ENCODE measurements at places on chromosomes 5 and 9.

DNA sequence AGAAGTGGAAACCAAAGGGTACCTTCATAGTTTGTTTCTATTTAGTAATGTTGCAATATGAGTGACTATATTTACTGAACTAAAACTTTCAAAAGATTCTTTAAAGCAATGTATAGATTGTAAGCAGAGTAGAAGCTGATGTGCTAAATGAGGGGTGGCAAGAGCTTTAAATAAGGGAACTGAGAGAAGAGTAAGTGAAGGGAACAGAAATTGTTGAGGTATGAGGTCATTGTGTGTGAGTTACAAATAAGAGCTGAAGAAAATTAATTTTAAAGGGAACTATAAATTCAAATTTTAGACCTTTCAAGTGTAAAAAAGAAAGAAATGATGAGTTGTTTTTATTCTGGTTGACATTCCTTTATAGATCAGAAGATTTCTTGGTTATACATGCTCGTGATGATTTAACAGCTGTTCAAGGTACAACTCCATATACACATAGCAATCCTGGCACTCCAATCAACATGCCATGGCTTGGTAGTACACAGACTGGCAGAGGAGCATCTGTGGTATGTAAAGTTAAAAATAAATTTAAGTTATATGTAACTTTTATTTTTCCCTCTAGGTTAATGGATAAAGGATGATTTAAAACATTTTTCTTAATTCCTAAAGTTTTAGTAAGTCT is 135.1 kb upstream of the TNFAIP8 start:
- no peak for DNase-seq

GRCh38 chr5:149667829-149668330 is 62.2 kb upstream of the PPARGC1B start:
- DNase-seq, result no peak

DNA sequence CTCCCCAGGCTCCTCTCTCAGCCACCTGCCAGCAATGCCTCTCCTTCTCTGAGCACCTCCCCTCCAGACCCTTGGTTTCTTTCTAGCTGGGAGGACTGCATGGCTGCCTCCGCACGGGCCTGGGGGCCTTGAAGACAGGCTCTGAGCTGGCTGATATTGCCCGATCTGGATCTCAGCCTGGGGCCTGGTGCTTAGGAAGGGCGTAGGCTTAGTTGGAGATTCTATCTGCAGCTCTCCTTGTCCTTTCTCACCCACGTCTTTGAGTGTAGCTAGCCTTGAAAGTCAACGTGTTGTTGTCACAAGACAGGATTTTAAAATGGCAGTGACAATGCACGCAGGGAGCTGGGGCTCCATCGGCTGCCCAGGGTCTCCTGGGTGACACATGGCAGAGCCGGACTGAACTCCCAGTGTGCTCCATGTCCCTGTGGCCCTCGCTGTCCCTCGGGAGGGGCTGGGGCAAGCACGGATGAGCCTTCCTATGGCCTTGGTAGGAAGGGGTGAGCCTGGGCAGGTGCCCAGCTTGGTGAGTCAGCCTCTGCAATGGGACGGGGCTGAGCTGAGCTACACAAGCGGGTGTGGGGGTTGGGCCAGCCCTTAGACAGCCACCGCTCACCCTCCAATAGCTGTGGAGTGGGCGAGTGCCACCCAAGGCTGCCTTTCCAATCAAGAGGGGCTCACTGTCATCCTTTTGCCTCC is 9.4 kb downstream of the ADAMTSL2 start:
- DNase-seq, result no peak

DNA sequence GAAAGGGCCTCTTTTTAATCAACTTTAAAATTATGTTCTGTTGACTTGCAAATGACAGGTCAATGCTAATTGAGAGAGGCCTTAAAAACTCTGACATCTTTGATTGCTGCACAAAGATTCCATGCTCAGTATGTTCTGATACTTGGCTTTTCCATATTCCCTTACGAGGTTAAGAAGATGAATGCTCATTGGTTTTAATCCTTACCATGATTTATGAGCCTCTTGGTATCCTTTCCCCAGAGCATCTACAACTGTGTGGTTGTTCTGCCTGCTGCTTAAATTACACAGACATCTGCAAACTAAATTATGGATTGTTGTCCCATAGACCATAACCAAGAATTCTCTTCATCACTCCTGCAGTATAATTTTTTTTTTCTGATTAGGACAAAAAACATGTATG is 352.6 kb downstream of the CDH12 start:
- no peak for DNase-seq

DNA sequence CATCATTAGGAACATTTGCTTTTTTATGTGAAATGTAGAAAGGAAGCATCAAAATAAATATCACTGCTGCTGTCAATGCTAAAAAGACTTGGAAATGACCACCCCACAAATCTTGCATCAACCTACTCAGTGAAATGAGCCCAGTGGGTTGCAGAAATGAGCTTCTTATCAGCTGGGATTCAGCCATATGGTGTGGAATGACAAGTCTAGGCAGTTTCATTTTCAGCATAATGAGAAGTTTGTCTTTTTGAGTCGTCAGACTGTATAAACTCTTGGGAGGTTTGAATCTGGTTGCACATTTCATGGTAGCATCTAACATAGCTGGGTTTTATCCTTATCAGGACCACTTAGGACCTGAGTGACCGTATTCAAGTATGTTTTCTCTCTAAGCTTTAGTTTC is 251.1 kb upstream of the PPP1R2B start:
- DNase-seq, result no peak

DNA sequence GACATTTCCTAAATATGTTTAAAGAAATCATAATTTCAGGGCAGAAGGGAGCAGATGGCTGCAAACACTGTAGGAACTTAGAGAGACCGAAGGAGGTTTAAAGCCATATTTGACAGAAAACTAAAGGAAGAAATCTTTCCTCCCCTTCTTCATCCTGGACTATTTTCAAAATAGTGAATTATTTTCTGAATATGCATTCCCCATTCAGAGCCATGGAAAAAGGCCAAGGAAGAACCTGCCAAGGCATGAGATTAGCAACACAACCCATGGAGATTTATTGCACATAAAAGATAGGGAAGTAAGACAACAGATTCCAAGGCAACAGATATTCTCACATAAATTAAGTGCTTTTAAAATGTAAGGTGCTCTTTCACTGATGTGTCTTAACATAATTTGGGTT is 233.3 kb upstream of the ADAMTS16 start:
- no peak for DNase-seq

All from activated CD4-positive, alpha-beta T cell treated with anti-CD3 and anti-CD28 coated beads, Interleukin-2, Interleukin-6, amounts not matched to agents 100 ng/mL and 50 ng/mL, durations not matched to agents 16 hours and 8 hours (primary cell).